ENCODE measurements at places on chromosomes 6 and 20.

GRCh38 chr6:138486249-138487101 lies 12.8 kb downstream of the NHSL1 start:
- DNase-seq = no peak

DNA sequence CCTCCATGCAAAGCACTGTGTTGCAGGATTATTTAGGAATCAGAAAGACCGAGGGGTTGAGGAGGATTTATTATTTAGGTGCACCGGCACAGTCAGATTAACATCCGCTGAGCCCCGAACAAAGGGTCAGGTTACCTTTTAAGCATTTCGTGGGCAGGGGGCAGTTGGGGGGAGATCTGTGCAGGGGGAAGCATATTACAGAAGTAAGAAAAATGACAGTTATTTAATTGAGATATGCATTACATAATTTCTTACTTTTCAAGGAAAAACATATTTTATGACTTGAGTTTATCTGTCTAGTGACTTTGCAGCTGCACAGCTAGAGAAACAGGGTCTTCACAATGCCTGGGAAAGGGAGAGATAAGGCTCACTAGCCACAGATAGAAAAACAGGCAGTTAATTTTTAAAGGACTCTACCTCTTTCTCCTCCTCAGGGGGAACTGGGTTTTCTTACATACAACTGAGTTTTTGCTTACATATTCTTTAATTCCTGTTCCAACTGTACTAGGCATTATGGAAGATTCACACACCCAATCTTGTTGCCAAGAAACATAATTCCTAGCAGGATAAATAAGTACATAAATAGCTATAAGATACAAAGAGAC lies 1.7 kb upstream of the HINT3 start:
- no peak for DNase-seq

GRCh38 chr6:56430629-56431600 lies 183.5 kb upstream of the COL21A1 start:
- no peak for DNase-seq

- no peak for DNase-seq
Observed at GRCh38 chr6:136127873-136128272, 122.2 kb downstream of the MTFR2 start.

DNA sequence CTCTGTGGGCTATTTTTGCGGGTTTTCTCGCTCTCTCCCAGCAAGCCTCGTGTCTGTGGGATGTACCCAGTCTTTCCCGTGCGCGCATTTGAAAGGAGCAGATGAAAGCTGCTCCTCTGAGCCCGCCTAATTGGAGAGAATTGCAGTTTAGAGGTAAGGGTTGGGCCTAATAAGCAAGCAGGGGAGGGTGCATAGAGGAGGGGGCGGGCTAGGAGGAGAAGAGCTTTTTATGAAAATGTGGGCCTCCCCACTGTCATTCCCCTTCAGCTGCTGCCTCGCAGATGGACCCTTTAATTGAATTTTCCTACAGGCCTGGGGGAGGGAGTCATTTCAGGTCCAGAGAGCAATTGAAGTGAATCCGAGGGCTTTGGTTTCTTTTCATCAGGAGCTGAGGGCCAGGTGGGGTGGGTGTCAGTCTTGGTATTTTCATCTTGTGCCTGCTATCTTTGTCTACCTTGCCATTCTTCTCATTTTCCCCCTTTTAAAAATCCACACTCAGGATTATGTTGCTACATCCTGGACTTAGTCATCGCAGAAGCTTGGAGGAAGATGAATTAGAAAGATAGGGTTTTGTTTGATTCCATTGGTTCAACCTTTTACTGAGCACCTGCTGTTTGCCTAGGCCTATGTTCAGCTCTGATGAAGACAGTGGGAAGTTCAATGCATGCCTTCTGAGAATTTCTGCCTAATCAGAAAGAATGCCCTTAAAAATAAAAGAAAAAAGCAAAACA lies 423.4 kb downstream of the CD83 start:
- no peak for DNase-seq

DNA sequence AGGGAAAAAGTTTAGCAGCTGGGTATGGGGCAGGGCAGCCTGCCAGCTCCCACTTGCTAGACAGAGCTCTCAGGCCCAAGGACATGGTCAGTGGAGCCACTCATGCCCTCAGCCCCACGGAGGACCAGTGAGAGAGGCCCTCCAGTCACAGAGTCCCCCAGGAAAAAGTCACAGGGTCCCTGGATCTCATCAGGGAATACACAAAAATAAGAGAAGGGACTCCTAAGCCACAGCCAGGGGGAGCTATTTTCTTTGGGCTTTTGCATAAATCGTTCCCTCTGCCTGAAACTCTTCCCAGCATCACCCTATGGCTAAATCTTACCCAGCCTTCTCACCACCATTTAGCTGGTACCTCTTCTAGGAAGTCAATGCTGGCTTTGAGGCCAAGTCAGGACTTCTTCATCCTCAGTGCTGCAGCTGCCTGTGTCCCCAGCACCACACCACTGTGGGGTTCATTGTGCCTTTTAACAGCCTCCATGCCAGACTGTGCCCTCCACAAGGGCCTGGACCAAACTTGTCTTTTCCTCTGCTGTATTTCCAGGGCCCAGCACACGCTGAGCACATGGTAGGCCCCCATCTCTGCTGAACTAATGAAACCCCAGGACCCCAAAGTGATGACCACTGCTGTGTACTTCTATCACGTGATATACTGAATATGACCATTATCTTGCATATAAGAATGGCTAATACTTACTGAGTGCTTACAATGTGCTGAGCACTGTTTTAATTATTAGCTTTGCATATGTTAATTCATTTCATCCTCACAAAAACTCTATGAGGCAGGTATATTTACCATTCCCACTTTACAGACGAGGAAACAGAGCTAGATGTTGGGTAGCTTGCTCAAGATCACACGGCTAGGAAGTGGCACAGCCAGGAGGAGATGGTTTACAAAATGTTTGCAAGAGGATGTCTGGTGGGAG lies 2.0 kb downstream of the ZNF335 start:
- DNase-seq = no peak
